ENCODE measurements at places on chromosomes 4 and X.

DNA sequence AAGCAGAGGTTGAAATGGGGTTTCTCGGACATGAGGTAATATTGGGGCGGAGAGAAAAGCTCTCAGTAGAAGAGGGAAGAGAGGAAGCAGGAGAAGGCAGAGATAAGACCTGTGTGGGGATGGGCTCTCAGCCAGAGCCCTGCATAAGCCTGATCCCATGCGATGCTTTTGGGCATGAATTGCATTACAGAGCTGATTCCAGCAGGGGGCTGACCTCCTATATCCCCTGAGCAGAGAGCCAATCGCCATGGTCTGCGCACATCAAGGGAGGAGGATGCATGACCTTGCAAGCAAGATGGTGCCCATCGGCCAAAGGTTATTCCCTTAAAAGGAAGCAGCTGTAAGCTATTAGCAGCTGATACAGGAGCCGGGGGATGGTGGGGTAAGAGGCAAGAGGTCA, 7.6 kb downstream of the ANOS1 start:
- DNase-seq = no peak

- DNase-seq = no peak
These were observed 15.9 kb upstream of the RBM47 start for GRCh38 chr4:40645586-40645985.

DNA sequence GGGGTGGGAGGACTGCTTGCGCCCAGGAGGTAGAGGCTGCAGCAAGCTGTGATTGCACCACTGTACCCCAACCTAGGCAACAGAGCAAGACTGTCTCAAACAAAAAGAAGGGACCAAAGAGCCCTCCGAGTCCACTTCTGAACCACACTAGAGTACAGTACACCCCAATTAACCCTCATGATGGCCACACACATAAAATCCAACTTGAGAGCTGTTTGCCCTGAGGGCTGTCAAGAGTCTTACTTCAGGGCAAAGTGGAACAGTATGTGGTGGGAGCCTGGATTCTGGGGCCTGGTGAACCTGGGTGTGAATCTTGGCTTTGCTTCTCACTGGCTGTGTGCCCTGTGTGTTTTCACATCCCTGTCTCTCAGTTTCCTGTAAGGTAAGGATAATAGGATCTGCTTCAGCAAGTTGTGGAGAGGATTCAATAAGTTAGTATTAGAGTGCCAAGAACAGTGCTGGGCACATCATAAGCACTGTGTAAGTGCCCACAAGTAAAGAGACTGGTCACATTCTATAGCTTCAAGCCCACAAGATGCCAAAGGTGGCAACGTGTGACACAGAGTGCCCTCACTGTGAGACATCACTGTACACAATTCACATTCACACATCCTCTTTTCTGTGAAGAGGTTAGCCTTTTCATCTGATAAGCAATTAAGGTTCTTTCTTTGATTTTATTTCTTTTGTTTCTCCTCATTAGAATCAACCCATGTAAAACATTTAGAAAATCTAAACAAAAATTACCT, 52.1 kb downstream of the LEF1 start:
- DNase-seq = no peak

DNA sequence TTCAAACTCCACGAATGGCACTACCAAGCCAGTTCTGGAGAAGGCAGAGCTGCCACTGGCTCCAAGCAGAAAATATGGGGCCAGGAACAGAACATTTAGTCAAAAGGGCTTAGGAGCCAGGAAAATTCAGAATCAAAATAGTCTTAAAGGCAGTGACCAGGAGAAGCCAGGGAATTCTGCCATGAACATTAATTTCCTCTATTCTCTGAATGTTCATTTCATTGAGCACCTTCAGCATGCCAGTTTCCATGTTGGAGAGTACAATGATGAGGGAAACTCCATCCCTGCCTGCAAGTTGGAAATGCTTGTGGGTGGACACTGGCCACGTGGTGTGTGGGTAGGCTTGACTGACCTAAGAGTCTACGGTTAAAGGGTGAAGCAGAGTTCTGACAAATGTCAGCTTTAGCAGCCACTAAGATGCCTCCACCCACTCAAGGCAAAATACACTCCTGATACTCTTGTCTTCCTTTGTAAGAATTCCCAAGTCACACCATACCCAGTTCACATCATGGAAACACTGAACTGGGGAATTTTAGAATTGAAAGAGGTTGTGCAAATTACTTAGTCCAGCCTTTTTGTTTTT, 190.1 kb upstream of the C1QTNF7 start:
- DNase-seq = no peak

GRCh38 chr4:57144466-57144865, 34.3 kb upstream of the IGFBP7 start:
- DNase-seq = no peak

GRCh38 chr4:82951196-82951595, 50.7 kb downstream of the THAP9 start:
- DNase-seq = no peak

DNA sequence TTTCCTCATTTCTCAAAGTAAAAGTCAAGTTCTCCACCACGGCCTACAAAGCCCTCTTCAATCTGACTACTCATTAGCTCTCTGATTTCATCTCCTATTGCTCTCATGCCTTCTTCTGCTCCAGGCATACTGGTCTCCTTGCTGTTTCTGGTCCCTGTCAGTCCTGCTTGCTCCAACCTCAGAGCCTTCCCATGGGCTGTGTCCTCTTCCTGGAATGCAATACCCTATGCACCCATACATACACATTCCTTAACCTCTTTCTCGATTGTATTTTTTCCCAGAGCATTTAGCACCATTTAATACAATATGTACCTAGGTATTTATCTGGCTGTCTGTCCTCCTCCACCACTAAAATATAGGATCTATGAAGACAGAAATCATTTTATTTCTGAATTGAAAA, 385.2 kb downstream of the GASK1B start:
- no peak for DNase-seq

- DNase-seq = no peak
These were observed 11.8 kb downstream of the PPP4R3C start for GRCh38 chrX:27451324-27451723.
